ENCODE measurements at places on chromosomes 3 and 15.

DNA sequence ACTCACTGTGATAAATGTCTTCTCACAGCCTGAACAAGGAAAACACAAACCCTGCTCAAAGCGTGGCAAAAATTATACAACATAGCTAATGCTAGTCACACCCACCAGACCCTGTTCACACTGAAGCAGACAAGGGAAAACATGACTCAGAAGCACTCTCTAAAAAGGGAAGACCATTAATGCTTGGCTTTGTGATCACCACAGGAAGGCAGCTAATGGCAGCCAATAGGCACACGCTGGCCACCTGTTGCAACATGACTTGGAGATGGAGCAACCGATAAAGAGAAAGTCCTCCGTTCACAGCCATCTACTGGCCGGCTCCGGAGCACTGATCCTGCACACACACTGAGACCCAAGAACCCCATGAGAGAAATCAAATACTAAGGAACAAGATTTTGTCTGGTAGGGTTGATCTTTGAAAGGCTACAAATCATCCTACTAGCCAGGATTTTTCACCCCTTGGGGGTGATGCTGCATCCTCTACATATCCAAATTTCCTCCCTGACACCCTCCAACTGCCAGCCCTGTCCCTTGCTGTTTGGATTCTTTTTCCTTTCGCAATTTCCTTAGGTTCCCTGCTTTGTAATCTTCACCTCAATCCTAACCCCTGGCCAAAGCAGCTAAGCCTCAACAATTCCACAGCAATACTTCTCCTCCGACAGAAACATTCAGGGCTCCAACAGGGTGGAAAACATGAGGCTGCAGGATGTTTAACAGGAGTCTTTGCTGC, 3.2 kb downstream of the ZXDC start:
- peak; percentile 74 for DNase-seq

DNA sequence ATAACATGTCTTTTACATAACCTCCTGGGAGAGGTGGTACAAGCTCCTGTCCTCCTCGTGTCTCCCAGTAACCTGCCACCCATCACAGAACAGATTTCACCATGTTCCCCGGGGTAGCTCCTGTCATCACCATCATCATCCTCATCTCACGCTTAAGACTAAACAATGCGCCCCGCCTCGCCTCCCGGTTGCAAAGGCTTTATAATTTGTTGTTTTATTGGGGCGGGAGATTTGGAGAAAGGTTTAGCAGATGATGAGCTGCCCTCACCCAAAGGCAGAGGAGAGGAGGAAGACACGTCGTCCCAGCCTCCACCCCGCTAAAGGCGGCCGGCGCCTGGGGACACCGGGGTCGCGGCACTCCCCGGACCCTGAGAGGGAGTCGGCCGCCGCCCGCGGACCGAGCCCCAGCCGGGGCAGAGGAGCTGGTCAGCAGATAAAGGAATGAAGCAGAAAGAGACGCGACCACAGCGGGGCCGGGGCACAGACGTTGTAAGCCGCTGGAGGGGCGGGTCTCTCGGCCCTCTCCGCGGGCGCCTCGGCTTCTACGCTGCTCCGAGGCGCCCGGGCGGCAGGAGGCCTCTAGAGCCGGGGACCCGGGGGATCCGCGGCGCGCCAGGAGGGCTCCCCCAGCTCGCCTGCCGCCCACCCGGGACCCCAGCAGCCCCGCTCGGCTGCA, 589 bp downstream of the HERC1 start:
- no peak for DNase-seq

DNA sequence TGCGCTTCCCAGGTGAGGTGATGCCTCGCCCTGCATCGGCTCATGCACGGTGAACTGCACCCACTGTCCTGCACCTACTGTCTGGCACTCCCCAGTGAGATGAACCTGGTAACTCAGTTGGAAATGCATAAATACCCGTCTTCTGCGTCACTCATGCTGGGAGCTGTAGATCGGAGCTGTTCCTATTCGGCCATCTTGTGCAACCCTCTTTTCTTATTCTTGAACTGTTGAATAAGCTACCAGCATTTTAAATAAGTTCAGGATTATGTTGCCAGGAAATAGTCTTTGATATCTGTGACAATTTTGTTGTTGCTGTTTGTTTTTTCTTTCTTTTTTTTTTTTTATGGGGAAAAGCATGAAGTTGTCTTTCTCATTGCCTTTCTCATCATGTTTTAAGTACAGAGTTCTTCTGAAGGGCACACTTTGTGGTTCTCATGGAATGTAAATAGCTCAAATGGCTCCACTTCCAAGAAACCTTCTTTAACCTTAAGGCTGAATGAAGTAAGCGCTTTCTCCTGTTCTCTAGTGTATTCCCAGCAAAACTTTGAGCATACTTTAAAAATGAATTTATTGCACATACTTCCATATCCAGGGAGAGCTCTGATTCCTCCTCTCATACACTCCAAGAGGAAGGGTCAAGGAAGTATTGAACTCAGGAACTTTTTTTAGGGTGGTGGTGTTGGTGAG, 468.0 kb upstream of the TBL1XR1 start:
- DNase-seq, result no peak

GRCh38 chr15:57061696-57062095, 143.3 kb downstream of the TCF12 start:
- no peak for DNase-seq

- no peak for DNase-seq
Observed at GRCh38 chr15:45242289-45242688, 9.7 kb upstream of the SLC28A2 start.

GRCh38 chr3:9770276-9770812, 597 bp upstream of the CAMK1 start:
- no peak for DNase-seq

GRCh38 chr3:4719046-4719501, 225.9 kb downstream of the ITPR1 start:
- no peak for DNase-seq

GRCh38 chr3:72161881-72162595, 377.1 kb upstream of the PROK2 start:
- no peak for DNase-seq

- no peak for DNase-seq
Observed at GRCh38 chr3:24374801-24375200, 119.8 kb downstream of the THRB start.

- DNase-seq, result no peak
Observed at GRCh38 chr3:156598413-156598812, 43.5 kb upstream of the SSR3 start.

DNA sequence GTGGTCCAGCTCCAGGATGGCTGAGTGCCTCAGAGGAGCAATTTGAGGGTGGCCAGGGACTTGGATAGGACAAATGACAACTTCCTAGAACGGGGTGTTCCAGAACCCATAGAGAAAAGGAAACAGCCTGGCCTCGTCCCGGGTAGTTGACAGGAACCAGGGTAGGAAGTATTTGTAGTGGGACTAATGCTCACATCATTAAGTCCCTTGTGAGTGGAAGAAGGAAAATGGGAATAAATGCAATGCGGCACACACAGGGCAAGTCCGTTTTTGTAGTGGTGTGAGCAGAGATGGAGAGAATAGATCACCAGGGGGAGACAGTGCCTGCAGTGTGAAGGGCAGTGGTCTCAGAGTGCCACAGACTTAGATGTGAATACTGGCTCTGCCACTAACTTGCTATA, 19.6 kb downstream of the TIMP4 start:
- DNase-seq, result no peak

- no peak for DNase-seq
Observed at GRCh38 chr15:31392761-31393401, 66.2 kb downstream of the KLF13 start.

- no peak for DNase-seq
Observed at GRCh38 chr3:163924600-163924999, 1153.7 kb downstream of the SI start.

GRCh38 chr3:137205394-137206045, 247.7 kb downstream of the IL20RB start:
- DNase-seq, result no peak

DNA sequence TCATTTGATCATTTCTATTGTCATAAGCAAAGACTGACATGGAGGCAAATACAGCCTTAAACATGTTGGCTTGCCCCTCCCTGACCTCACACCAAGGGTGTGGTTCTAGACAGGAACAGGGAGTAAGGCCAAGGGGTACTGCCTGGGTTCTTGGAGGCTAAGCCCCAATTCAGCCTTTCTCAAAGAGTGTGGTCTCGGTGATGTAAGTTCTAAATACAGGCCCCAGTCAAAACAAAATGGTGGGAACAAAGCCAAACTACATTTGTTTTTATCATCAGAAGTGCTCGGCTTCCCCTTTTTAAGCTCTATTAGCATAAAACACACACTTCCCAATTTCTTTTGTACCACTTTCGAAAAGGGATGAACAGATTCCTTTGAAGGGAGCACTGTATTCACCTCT, 129.5 kb downstream of the ATP8B4 start:
- DNase-seq, result no peak

- no peak for DNase-seq
Observed at GRCh38 chr3:12954180-12954579, 112.8 kb upstream of the RPL32 start.

GRCh38 chr3:157103860-157104259, 56.1 kb downstream of the CCNL1 start:
- DNase-seq, result no peak

DNA sequence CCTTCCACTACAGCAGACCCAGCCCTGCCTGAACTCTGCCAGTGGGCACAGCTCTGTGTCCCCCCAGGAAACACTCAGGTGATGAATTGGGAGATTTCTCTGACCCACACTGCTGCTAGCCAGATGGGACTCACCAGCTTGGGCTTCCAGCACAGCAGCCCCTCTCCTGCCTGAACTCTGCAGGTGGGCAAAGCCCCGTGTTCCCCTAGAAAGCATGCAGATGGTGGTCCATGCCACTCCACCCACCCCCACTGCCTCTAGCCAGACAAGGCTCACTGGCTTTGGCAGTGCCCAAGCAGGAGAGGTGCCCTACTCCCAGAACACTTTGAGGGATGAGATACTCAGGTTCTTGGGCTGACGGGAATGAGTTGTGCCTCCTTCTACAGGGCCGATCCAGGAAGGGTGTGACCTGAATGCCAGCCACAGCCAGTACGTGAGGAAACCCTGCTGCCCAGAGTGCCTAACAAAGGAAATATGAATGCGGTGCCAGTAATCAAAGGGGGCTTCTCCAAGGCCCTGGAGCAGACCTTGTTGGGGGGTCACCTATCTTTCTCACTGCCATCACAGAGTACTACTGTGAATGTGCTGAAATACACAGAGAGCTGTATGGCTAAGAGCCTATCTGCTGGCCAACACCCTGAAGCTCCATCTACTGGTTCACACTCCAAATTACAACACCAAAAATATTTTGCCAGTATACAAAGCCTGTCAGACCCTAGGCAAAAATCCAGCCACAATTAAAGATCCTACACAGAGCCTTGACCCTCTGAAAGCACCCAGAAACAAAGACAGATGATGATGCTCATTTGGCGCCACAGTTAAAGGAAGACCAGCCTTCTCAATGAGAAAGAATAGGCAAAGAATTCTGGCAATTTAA, 61.9 kb downstream of the BTLA start:
- DNase-seq, result no peak

DNA sequence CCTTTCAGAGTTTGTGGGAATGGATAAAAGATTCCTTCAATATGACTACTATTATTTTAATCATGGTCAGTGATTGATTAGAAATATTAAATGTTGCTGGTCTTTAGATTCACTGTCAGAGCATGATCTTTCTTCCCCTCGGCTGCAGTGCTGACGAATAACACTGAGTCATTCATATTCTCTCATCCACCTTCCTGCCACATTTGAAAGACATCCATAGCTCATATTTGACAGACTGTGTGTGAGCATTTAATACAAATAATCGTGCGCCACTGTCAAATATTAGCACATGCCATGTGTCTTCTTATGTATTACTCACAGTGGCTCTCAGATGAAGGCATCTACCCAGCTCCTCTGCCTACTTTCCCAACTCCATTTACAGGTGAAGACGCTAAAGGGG, 476.5 kb upstream of the TPRG1 start:
- no peak for DNase-seq

- no peak for DNase-seq
Observed at GRCh38 chr3:29183346-29184087, 97.4 kb upstream of the RBMS3 start.

GRCh38 chr3:192611411-192611810, 115.9 kb downstream of the FGF12 start:
- no peak for DNase-seq

GRCh38 chr3:17387108-17387507, 355.3 kb downstream of the TBC1D5 start:
- no peak for DNase-seq

DNA sequence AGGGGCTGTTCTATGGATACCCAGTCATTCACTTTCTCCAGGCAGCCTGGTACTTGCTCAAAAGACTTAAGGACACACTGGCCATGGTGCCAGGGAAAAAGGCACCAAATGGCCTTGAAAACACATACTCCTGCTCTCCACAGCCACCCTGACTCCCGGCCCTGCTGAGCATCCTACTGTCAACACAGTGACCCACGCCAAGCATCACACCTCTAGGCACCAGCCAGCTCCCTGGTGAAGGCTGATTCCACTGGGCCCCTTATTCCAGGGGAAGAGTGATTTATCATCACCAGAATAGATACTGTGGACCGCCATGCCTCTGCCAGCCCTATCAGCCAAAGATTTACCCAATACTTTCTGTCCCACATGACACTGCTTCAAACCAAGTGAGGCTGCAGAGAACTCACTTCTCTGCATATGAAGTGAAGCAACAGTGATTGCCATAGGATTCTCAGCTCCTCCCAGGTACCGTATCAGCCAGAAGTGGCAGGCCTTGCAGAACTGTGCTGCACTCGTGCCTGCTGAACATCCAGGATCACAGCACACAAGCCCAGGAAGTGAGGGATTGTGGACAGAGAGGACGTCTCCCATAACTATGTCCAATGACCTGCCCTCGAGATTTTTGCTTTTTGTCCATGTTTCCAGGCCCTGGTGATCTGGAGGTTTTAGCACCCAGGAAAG, 63.7 kb downstream of the WHAMM start:
- no peak for DNase-seq

DNA sequence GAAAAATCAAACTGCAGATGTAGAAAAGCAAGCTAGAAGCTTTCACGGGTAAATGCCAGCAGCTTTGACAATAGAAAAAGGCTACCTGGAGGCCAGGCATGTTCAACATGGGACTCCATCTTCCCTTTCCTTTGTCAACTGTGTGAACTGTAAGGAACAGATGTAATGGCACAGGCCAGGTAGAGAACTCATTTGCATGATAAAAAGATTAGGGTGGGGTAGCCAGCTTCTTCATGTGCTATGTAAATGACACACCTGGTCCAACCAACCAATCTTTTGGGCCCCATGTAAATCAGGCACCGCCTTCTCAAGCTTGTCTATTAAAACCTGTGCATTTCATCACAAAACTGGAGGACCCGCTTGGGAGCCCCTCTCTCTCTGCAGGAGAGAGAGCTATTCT, 686.5 kb upstream of the GOLIM4 start:
- no peak for DNase-seq

GRCh38 chr3:58034738-58035523, 26.7 kb downstream of the FLNB start:
- no peak for DNase-seq

GRCh38 chr3:100072326-100073048, 41.8 kb downstream of the FILIP1L start:
- DNase-seq, result no peak

- DNase-seq, result peak; percentile 26
Observed at GRCh38 chr3:167406876-167407492, 26.9 kb upstream of the ZBBX start.

- DNase-seq, result no peak
Observed at GRCh38 chr3:174408310-174408709, 450.8 kb upstream of the NAALADL2 start.
